ENCODE measurements at places on chromosomes 4 and X.

- no peaks in the 10 kb centered on the region for H3K4me1 ChIP-seq
Observed at GRCh38 chr4:1727117-1728031, 6.1 kb downstream of the TACC3 start.

- no peaks in the 10 kb centered on the region for H3K27me3 ChIP-seq
- DNase-seq: no peak
- H3K4me3 ChIP-seq: no peak overlapping the region
- H3K27ac ChIP-seq: no peak overlapping the region
- H3K36me3 ChIP-seq: no peaks in the 10 kb centered on the region
Observed at GRCh38 chr4:98352396-98352795, 91.2 kb downstream of the RAP1GDS1 start.

- no peaks in the 10 kb centered on the region for H3K27me3 ChIP-seq
- H3K4me1 ChIP-seq: no peaks in the 10 kb centered on the region
- no peak for DNase-seq
- no peaks in the 10 kb centered on the region for H3K36me3 ChIP-seq
- no peak overlapping the region for H3K27ac ChIP-seq
Observed at GRCh38 chr4:66252291-66252690, 582.0 kb upstream of the EPHA5 start.

DNA sequence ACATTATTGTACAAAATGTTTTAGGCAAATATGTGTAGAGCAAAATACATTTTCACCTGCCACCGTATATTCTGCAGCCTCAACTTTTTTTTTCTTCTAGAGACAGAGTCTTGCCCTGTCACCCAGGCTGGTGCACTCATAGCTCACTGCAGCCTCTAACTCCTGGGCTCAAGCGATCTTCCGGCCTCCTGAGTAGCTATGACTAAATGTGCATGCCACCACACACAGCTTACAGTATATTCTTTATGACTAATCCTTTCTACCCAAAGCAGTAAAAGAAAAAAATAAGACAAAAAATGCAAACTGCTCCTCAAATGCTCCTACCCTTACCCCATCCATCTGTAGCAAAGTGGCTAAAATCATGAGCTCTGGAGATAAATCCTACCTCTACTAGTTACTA, 426.3 kb downstream of the KCNIP4 start:
- no peaks in the 10 kb centered on the region for H3K4me1 ChIP-seq
- no peaks in the 10 kb centered on the region for H3K36me3 ChIP-seq
- H3K27me3 ChIP-seq: no peaks in the 10 kb centered on the region
- DNase-seq: no peak
- no peak overlapping the region for H3K4me3 ChIP-seq
- H3K27ac ChIP-seq: no peak overlapping the region

- H3K27me3 ChIP-seq: peaks cover 9% of the 10 kb centered on the region
- H3K4me3 ChIP-seq: no peak overlapping the region
- no peak for DNase-seq
- H3K36me3 ChIP-seq: no peaks in the 10 kb centered on the region
- no peaks in the 10 kb centered on the region for H3K4me1 ChIP-seq
- H3K27ac ChIP-seq: no peak overlapping the region
Observed at GRCh38 chr4:121958777-121959176, 6.9 kb upstream of the TRPC3 start.

DNA sequence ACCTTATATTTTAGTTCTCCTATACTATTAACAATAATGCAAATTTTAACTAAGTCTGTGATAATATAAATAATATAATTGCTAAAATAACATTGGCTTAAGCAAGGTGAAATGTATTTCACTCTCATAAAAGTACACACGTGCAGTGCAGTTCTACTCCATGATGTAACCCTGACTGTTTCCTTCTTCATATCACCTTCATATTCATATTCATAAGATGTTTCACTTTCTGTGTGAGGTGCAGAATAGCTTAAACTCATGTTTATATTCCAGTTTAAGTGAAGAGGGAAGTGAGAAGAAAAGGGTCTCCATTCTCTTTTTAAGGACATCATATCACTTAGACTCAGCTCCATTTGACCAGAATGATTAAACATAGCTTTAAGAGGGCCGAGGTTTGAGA, 1810.0 kb upstream of the PCDH10 start:
- H3K4me3 ChIP-seq: no peak overlapping the region
- DNase-seq: no peak
- no peaks in the 10 kb centered on the region for H3K27me3 ChIP-seq

DNA sequence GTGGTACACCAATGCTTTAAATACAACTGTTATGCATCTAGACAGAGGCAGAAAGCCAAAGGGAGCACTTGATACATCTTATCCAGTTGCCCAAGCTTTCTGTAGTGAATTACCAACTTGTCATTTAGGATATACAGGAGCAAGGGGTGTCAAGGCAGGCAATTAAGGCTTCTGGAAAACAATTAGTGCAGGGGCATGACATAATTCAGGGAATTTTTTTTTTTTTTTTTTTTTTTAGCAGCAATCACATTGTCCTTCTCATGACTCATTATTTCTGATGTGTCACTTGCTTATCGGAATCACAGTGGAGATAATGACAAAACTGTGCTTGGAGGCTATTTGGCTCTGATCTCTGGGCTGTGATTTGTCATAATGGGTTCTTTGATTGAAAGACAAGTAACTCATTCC, 259.5 kb downstream of the ARHGAP24 start:
- DNase-seq: no peak
- no peaks in the 10 kb centered on the region for H3K36me3 ChIP-seq
- no peaks in the 10 kb centered on the region for H3K27me3 ChIP-seq
